ENCODE measurements at places on chromosomes 3 and 15. TPM values are rescaled to one million over a fixed set of nuclear protein-coding genes. Genes with fewer than 3 reads are reported as not detected.

DNA sequence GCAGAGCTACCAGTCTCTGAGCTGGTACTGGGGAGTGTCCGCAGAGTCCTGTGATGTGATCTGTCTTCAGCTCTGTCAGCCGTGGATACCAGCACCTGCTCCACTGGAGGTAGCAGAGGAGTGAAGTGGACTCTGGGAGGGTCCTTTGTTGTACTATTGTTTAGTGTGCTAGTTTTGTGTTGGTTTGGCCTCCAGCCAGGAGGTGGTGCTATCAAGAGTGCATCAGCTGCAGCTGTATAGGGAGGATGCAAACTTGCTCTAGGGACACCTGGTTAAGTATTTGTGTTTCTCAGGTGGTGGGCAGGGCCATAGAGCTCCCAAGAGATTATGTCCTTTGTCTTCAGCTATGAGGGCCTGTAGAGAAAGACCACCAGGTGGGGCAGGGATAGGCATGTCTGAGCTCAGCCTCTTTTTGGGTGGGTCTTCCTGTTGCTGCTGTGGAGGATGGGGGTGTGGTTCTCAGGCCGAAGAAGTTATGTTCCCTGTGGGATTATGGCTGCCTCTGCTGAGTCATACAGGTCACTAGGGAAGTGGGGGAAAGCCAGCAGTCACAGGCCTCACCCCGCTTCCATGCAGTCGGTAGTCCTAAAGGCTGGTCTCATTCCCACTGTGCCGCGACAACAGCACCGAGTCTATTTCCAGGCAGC, 443.2 kb upstream of the TBL1XR1 start:
- no peaks in the 10 kb centered on the region for H3K36me3 ChIP-seq
- no peak for DNase-seq
- H3K4me1 ChIP-seq = no peaks in the 10 kb centered on the region
- no peak overlapping the region for H3K27ac ChIP-seq
- no peak overlapping the region for H3K4me3 ChIP-seq

DNA sequence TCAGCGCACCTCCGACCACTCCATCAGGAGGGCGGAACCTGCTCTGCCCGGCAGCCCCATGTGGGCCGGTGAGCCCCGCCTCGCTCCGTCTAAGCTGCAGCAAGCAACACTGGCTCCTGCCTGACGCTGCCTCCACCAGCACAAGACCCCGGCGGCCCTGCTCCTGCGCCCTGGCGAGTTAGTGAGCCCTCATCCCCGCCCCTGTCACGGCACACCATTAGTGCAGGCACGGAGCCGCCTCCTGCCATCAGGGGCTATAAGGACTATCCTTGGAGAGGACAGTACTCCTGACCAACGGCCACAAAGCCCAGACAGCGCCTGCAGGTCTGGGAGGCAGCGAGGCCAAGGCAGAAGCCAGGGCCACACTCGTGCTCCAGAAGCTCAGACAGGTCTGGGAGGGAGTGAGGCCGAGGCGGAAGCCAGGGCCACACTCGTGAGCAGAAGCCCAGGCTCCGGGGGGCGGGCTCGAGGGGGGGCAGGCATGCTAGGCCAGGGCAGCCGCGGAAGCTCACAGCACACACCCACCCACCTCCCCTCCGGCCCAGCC, 39.4 kb downstream of the TNK2 start:
- no peak overlapping the region for H3K27ac ChIP-seq
- no peaks in the 10 kb centered on the region for H3K36me3 ChIP-seq
- H3K4me3 ChIP-seq = no peak overlapping the region
- no peak for DNase-seq

GRCh38 chr3:166285001-166285400, 447.8 kb upstream of the BCHE start:
- no peaks in the 10 kb centered on the region for H3K36me3 ChIP-seq
- DNase-seq = no peak
- no peak overlapping the region for H3K27ac ChIP-seq
- no peaks in the 10 kb centered on the region for H3K27me3 ChIP-seq
- H3K4me3 ChIP-seq = no peak overlapping the region

DNA sequence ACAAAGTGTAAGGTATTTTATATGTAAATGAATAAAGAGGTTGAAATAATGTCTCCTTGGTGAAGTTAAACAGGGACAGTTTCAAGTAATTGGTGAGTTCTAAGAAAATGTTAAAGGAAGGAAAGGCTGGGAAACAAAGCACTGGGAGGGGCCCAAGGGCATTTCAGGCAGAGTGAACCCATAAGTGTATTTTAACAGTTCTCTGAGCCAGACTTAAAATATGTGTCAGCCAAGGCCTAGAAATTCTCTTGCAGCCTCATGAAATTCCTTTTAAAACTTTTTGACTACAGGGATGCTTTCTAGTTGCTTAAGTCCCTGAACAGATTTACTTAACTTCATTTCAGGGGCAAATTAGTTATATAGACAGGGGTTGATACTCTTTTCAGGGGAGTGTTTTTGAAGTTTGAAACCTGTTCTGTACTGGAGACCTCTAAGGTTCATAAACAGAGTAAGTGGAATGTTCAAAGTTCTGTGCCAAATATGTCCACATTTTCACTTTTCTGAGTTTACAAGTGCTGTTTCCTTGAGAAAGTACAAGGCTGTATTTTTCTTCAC, 77.6 kb downstream of the GALK2 start:
- H3K4me3 ChIP-seq = no peak overlapping the region
- no peaks in the 10 kb centered on the region for H3K27me3 ChIP-seq
- no peak overlapping the region for H3K27ac ChIP-seq
- no peaks in the 10 kb centered on the region for H3K36me3 ChIP-seq
- DNase-seq = no peak

DNA sequence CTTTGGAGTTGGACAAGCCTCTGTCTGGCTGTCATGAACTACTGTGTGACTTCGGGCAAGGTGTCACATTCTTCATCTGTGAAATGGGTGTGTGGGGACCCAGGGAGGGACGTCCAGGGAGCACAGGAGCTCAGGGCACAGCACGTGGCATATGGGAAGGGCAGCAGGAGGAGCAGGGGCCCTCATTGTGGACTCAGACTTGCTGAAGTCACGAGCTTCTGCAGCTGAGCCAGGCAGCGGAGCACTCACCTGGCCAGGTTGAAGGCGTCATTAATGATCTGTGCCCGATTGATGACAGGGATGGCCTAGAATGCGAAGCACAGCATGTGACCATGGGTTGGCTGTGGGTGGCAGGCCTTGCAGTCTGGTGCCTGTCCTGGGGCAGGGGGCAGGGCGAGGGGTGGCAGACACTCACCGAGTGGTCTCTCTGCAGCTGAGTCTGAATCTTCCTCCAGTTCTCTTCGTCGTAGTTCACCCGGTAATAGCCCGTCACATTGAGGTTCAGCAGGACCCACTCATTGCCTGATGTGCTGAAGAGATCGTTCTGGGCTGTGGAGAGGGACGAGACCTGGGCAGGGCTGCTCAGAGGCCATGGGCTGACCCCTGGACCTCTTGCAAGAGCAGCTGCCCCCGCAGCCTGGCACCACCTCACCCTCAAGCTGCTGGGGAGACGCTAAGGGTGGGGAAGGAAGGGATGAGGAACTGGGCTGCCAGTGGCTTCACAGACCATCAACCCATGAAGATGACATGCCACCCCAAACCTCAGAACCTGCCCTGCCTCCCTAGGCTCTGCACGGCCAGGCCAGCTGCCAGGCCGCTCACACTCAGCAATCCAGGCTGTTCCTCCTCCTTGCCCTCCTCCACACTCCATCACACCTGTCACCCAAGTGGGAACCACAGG, 15.4 kb downstream of the ANPEP start:
- no peaks in the 10 kb centered on the region for H3K27me3 ChIP-seq
- no peaks in the 10 kb centered on the region for H3K4me1 ChIP-seq
- peak; percentile 53 for DNase-seq
- H3K27ac ChIP-seq = no peak overlapping the region

- no peaks in the 10 kb centered on the region for H3K4me1 ChIP-seq
- H3K27me3 ChIP-seq = no peaks in the 10 kb centered on the region
- no peak overlapping the region for H3K27ac ChIP-seq
- no peak for DNase-seq
Measured at GRCh38 chr3:16388850-16389441, 123.9 kb downstream of the OXNAD1 start.

DNA sequence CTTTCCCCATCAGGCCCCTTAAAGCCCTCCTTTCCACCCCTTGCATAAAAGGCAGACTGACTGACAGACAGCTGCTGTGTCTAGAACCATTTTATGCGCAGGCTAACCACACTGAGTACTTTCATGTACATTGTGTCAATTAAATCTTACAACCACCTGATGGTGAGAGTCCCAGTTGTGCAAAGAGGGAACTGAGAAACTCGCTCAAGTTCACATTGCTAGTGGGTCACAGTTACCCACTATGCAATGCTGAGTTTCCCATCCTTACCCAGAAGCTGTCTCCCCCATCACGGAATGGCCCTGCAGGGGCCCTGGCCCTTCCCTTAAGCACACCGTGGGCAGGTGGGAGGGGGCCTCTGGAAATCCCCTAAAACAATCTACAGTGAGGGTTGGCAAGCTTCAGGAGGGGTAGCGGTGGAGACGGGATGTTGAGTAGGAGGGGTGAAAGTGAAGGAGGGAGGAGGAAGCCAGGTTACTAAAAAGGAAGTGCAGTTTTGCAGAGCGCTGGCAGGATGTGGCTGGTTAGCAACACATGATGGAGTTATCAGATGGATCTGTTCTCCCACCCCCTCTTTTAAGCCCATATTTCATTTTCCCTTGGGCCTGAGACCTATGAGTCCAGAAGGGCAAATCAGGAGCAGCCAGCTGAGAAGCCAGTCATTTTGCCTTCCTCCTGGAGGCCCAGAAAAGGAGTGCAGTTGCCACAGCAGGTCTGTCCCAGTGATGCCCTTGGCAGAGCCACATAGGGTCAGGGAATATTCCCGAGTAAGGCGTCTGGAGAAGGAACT, 30.0 kb downstream of the STARD5 start:
- peak overlapping the region; percentile 45 for H3K4me3 ChIP-seq
- H3K4me1 ChIP-seq = peaks cover 8% of the 10 kb centered on the region
- H3K27me3 ChIP-seq = no peaks in the 10 kb centered on the region
- peak overlapping the region; percentile 93 for H3K27ac ChIP-seq
- peak; percentile 90 for DNase-seq

DNA sequence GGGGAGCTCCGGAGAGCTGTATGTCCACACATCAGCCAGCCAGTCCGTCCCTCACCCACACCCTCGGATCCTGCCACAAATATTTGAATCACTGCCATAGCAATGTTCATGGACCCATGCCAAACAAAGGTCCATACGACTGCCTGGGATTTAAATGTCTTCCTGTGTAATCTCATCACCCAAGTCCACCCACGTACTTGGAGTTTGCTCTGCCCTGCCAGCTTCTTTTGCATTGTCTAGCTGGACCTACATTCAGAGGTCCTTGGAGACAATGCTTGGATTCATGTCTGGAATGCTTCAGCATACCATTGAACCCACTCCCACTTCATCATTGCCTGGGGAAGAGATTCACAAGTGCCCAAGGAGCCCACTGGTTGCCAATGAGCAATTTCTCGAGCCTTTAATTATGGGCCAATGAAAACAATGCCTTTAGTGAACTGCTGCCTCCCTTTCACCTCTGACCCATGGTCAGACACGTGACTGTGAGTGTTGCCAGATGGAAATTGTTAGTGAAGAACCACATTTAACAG, 90.4 kb upstream of the PHLDB2 start:
- peak overlapping the region; percentile 19 for H3K27ac ChIP-seq
- no peaks in the 10 kb centered on the region for H3K36me3 ChIP-seq
- H3K4me3 ChIP-seq = no peak overlapping the region
- no peaks in the 10 kb centered on the region for H3K4me1 ChIP-seq
- H3K27me3 ChIP-seq = no peaks in the 10 kb centered on the region

DNA sequence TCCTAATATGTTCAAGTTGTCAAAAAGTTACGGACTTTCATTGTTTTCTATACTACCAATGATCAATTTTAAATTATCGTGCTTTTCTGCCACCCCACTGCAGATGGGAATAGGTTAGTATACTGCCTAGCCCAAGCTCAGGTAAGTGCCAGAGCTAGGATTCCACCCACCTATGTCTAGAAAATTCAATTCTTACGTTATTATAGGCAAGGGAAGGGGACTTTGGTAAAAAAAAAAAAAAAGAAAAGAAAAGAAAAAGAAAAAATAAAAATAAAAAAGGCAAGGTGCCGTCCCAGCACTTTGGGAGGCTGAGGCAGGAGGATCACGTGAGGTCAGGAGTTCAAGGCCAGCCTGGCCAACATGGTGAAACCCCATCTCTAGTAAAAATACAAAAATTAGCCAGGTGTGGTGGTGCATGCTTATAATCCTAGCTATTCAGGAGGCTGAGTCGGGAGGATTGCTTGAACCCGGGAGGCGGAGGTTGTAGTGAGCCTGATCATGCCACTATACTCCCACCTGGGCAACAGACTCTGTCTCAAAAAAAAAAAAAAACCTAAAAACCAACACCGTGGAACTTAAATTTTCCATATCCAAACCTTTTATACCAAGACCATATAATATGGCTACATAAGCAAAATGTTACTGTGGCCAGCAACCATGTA, 1.3 kb downstream of the RPL22L1 start:
- no peaks in the 10 kb centered on the region for H3K36me3 ChIP-seq
- H3K4me3 ChIP-seq = peak overlapping the region; percentile 53
- no peaks in the 10 kb centered on the region for H3K4me1 ChIP-seq
- DNase-seq = no peak

DNA sequence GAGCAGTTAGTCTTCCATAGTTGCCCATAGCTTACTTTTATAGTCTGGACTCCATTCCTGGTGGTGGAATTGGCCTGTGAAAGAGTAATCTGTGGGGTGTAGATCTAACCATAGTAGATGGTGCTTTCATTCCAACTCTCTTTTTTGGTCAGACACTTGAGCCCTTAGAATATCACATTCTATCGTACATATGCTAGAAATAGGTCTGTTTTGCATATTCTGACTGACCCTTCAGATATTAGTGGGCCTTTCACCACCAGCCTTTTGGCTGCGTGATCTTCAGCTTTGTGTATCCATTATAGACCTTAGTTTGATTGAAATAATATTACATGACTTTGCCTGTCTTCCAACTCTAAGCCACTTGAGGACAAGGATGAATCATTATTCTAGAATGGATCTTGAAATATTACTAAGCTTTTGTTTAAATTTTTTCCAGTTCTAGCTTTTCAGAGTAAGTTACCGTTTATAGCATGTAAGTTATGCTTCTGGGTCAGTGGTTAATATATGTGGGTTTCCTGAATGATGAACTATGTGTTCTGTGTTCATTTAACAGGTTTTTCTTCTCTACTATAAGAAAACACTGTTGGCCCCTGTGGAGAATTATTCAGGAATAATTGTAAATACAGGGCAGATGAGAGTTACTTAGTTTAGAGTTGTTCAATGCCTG, 8.7 kb downstream of the RAB7A start:
- no peak overlapping the region for H3K4me3 ChIP-seq
- DNase-seq = no peak
- H3K27ac ChIP-seq = no peak overlapping the region

DNA sequence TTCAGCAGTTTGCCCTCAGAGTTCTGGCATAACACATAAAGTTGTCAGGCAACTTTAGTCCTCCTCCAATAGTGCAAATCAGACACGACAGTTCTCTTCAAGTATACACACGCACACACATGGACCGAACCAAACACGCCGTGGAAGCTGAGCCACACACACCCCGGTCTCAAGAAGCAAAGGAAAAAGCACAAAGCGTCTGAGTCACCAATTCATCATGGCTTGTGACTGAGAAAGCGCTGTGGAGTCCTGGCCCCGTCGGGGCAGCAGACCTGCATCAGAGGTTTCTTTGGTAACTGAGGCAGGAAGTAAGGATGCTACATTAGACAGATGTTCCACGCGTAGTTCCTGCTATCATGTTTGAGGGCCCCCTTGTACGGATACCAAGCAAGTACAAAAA, 85.7 kb downstream of the VGLL4 start:
- H3K4me1 ChIP-seq = no peaks in the 10 kb centered on the region
- H3K4me3 ChIP-seq = no peak overlapping the region
- peaks cover 37% of the 10 kb centered on the region for H3K36me3 ChIP-seq
- H3K27me3 ChIP-seq = no peaks in the 10 kb centered on the region
- no peak for DNase-seq
- no peak overlapping the region for H3K27ac ChIP-seq

The NEIL1 gene
- total RNA-seq = 115 TPM

The RPL39L gene
- not detected for total RNA-seq

The GOLGA6A gene
- not detected for total RNA-seq

The TMED3 gene
- total RNA-seq = 52.0 TPM

The ZIC4 gene
- not detected for total RNA-seq
